SHP77 (cell line): ENCODE measurements at places on chromosomes 2 and 18.

GRCh38 chr2:27145682-27146081, 3.1 kb upstream of the TCF23 start:
- DNase-seq: no peak

DNA sequence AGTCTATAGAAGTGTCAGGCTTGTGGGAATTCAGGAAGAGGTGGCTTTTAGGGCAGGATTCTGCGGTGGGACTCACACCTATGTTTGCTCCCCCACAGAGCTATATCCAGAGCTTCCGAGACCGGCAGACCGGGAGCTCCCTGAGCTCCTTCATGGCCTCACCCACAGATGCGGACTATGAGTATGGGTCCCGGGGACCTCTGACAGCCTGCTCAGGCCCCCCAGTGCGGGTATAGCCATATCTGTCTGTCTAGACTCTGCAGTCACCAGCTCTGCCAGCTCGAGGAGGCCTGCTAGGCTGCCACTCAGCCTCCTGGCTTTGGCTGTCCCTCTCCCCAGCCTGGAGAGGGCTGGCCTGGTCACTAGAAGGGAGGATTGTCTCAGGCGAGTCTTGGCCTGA, 5.8 kb downstream of the TMEM198 start:
- DNase-seq: no peak

GRCh38 chr2:226185616-226186211, 613.9 kb downstream of the IRS1 start:
- no peak for DNase-seq

DNA sequence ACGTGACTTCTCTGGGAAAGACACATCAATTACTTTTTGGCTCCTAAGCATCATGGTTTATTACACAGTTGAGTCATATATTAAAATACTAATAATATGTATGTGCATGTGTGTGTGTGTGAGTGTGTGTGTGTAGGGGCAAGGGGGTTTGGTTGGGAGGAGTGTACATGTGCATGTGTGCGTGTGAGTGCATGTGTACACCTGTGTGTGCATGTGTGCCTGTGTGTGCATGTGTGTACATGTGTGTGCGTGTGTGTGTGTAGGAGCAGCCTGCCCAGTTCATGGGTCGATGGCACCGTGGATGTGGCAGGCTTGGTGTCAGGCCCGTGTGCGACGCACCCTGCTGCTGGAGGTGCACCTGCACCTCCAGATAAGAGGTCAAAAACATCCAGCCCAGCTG, 99.0 kb upstream of the SNTG2 start:
- no peak for DNase-seq

DNA sequence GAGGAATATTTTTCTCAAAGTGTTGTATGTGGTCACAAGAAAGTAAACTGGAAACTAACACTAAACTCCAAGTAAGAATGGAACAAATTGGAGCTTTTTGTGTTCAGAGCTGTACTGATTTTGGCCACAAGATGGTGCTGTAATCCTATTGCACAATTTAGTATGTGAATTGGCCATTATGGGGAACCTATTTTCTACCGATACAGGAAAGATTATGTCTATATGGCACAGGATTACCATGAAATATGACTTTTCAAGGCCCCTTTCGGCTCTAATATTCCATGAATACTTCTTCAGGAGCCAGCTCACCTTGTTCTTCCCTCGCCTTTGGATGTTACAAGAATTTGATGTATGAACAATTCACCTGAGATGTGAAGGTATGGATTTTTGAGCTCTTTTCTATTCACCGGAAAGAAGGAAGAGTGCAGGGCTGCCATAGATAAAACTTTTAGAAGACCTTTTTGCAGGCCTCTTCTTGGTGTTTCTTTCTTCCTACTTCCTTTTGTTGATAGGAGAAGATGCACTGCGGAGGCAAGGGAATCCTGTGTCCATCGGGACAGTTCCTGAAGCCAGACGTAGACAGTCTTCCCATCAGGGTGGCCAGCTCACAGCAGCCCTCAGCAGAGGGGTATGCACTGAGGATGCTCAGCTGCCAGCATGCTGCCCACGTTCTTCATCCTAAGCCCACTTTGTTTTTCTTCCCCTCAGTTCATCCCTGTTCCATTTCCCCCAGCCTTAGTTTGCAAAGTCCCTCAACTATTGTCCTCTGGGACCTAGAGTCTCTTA, 13.3 kb downstream of the MRPL44 start:
- DNase-seq: peak; percentile 39

DNA sequence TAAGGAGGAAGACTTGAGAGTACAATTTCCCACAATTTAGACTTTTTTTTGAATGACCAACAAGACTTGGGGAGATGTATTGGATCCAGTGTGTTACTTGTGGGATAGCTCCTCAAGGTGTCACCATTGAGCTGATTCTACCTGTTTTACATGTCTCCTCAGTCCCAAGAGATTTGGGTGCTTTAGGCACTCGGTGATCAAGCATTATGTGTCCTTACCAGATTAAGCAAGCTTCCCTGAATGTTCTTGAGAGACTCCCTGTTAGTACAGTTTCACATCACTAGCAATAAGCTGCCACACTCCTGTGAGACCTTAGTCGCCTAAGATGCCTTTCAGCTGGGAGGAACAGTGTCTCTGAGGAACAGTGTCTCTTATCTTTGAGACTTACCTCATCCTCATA, 384.3 kb upstream of the SYT4 start:
- DNase-seq: peak; percentile 28

DNA sequence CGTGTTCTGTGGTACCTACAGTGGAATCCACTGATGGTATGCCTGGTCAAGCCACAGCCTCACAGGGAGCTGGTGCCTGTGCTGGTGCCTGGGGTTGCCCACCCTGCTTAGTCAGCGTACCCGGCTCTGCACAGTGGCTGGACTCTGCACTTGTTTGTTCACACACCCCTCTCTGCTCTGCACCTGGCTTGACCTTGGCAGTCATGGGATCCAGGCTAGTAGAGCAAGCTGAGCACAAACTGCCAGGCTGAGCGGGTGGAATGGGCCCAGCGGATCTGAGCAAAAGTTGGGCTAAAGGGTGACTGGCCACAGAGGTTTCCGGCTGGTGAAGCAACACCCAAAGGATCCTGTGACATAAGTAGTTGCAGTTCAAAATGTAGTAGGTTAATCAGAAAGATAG, 163.5 kb downstream of the CDH19 start:
- DNase-seq: no peak

DNA sequence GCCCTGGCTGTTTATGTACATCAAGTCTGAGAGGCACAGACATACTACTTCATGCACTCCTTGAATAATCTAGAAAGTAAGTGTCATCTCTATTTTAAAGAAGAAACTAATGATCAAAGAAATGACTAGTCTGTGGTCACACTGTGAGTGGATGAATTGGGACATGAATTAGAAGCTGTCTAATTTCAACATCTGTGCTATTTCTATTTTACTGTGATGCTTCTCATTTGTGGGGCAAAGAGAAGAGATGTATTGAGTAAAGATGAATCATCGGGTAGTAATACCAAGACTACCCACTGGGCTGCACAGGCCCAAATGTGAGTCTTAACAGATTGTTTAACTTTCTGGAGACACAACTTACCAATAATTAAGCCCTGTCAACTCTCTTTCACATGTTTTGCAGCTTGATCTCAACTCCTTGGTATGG, 42.4 kb upstream of the MTIF2 start:
- no peak for DNase-seq
